ENCODE measurements at places on chromosomes 13 and 19. TPM values are rescaled to one million over a fixed set of nuclear protein-coding genes. Genes with fewer than 3 reads are reported as not detected.

Gene PSG1
- total RNA-seq, result not detected

Gene GIPC3
- not detected for total RNA-seq

Gene CEACAM7
- total RNA-seq, result not detected

Gene COL4A2
- 50.0 TPM for total RNA-seq

Gene FLT3
- total RNA-seq, result not detected

Gene IL11
- total RNA-seq, result 0.95 TPM

Gene NKPD1
- not detected for total RNA-seq

Gene NAPSA
- total RNA-seq, result 1.5 TPM

Gene SLITRK6
- 2.3 TPM for total RNA-seq

Gene CYP4F8
- total RNA-seq, result not detected

Gene ZNF177
- total RNA-seq, result 4.4 TPM

Gene PSG6
- total RNA-seq, result not detected

Gene MIA
- not detected for total RNA-seq

Gene NCR1
- total RNA-seq, result not detected

Gene ADPRHL1
- total RNA-seq, result 2.8 TPM

Gene IL12RB1
- total RNA-seq, result not detected

Gene CAPN12
- not detected for total RNA-seq

Gene NUP62
- total RNA-seq, result 81.5 TPM

Gene CBY2
- total RNA-seq, result not detected

Gene PGLYRP2
- not detected for total RNA-seq

Gene CGB2
- not detected for total RNA-seq

Gene ZNF823
- total RNA-seq, result 10.1 TPM

Gene RGS9BP
- total RNA-seq, result 0.37 TPM

Gene KLK15
- not detected for total RNA-seq

Gene STARD13
- 16.4 TPM for total RNA-seq

Gene ADAMTSL5
- total RNA-seq, result not detected

Gene CGB7
- not detected for total RNA-seq

Gene POP4
- total RNA-seq, result 150 TPM

Gene ZNF493
- total RNA-seq, result 0.84 TPM

Gene SYCN
- not detected for total RNA-seq

Gene ZNF561
- total RNA-seq, result 26.3 TPM

Gene ZNF208
- total RNA-seq, result not detected

Gene TEX29
- not detected for total RNA-seq

Gene ASPDH
- not detected for total RNA-seq

Gene TNPO2
- 84.5 TPM for total RNA-seq

Gene MATK
- 0.69 TPM for total RNA-seq

Gene GAS6
- total RNA-seq, result 394 TPM

Gene DIRAS1
- total RNA-seq, result 11.6 TPM

Gene GPC5
- not detected for total RNA-seq
